Kidney tubule cell (primary cell): ENCODE measurements at places on chromosomes 2 and 18.

DNA sequence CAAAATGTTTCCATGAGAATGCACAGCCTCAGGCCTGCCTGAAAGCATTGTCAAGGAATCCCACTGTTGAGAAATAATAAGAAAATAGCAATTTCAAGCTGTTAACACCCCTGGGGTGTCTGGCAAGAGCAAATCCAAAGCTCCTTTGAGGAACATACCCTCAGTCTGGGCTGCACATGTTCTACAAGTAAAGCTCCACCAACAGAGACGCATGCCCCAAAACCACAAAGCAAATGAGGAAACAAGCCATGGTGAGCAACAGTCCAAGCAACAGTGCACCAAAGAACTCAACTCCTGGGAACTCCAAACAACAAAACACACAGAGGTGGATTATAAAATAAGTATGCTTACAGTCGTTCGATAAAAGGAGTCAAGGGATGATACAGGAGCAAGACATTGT, 40.3 kb downstream of the CYP27C1 start:
- no peak for DNase-seq

GRCh38 chr2:233813236-233814055, 35.3 kb downstream of the MROH2A start:
- DNase-seq = no peak

- DNase-seq = peak; percentile 81
Measured at GRCh38 chr2:26068602-26069298, 34.9 kb downstream of the RAB10 start.

DNA sequence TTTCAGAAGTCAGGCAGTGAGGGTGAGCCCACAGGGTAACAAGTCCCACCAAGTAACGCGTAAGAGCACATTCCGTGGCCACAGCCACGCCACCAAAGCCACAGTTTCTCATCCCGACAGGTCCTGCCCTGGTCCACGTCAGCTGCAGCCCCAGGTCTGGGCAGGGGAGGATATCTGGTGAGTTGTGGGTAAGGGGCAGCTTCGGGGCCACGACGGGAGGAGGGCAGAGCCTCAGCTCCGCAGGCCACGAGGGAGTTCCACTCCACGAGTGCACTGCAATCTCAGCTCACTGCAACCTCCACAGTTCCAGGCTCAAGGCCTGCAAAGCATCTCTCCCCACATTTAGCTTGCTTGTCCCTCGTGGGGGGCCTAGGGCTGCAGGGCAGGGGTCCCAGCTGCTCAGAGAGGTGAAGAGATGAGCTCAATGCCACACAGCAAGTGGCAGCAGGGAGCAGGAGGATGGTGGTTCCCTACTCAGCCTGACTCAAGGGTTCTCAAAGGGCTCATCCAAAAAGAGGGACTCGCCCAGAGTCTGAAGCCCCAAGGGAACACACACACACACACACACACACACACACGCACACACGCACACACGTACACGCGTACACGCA, 12.5 kb downstream of the SNORC start:
- DNase-seq = no peak

GRCh38 chr2:199462956-199463692, 5.4 kb upstream of the SATB2 start:
- peak; percentile 76 for DNase-seq

DNA sequence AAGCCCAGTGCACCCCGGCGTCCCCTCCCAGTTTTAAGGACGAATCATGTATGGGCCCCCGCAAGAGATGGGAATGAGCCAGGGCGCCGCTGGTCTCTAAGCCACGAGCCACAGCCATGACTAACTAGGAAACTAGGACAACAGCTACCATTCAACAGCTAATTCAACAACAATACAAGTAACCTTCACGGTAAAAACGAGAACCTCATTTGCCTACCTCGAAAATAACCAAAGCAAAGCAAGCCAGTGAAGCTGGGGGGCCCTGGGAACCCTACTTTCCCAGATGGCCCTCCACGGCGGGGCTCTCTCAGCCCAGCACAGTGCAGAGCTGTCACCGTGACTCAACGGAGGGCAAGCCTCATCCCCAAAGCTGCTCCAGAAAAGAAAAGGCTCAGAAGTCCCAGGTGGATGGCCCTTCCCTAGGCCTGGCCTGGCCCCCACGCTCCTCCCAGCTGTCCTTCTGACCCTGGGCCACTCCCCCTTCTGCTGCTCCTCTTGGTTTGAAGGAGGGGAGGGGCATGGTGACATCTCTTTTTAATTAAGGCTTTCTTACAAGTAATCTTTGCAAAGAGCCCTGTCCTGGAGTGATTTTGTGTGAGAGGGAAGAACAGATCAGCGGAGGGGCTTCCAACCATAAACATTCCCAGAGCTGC, 126.3 kb downstream of the HDAC4 start:
- DNase-seq = no peak

DNA sequence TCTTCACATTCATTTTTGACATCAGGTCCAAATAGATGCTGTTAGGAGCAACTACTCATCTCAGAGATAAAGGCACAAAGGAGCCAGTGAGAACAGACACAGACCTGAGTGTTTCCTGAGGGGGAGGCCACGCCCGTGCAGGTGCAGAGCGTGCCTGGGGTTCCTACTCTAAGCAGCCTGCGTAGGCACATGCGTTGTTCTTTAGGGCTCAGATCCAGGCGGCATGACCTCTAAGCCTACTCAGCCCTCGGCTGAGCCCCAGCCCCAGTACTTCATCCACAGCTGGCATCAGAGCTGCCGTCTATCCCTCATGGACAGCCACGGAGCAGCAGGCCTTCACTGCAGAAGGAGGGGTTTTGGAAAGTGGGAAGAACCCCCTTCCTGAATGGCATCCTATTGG, 54.9 kb upstream of the PXDN start:
- no peak for DNase-seq

- peak; percentile 90 for DNase-seq
Measured at GRCh38 chr18:58522132-58522531, 106.8 kb downstream of the ALPK2 start.

GRCh38 chr2:169366066-169366465, 3.7 kb upstream of the LRP2 start:
- peak; percentile 29 for DNase-seq

GRCh38 chr2:216754812-216755211, 59.5 kb upstream of the IGFBP5 start:
- no peak for DNase-seq

GRCh38 chr18:48033790-48034650, 103.6 kb upstream of the SMAD2 start:
- no peak for DNase-seq

GRCh38 chr18:77003316-77003715, 129.3 kb downstream of the MBP start:
- no peak for DNase-seq

DNA sequence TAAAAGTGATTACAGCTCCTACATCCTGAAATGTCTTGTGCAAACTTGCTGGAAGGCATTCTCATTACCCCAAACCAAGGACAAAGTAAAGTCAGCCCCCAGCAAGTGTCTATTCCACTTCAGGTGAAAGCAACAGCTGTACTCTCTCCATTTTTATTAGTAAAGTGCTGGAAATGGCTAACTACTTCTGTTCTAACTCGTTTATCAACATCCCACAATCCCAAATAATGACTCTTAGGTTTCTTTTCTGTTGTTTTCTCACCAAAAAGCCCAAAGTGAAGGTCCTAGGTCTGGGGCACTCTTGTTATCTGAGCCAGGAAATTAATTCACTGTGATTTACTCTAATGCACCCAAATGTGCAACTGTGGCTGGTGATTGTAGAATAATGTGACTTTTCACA, 105.7 kb downstream of the LRRC30 start:
- no peak for DNase-seq

- no peak for DNase-seq
Measured at GRCh38 chr2:199490049-199490448, 32.3 kb upstream of the SATB2 start.

GRCh38 chr2:227813562-227814353, at the start of gene CCL20:
Gene CCL20 (plus strand): TSS chr2:227813842. CDS start chr2:227813912, 70 bp downstream.
- peak; percentile 39 for DNase-seq

- no peak for DNase-seq
Measured at GRCh38 chr2:226721541-226721940, 78.1 kb downstream of the IRS1 start.

DNA sequence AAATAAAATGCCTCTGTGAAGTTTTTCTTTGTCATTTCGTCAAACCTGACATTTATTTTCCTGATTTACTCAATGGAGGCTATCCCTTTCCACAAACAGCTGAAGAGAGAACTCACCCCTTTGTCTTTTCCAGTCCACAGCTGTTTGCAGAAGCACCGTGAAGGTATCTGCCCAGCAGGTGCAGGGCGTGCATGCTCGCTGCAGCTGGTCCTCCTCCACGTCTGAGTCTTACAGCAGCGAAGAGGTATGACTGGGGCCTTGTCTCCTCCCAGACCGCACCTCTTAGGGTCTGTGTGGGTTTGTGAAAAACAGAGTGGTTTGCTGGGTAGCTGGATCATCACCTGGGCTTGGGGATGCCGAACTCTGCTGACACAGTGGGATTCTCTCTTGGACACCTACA, 9.7 kb downstream of the SPP2 start:
- no peak for DNase-seq

- DNase-seq = peak; percentile 81
Measured at GRCh38 chr2:10283106-10284062, 19.3 kb upstream of the HPCAL1 start.

- DNase-seq = no peak
Measured at GRCh38 chr2:66427300-66427699, 7.6 kb upstream of the MEIS1 start.

- peak; percentile 98 for DNase-seq
Measured at GRCh38 chr2:54903736-54904554, 146.3 kb downstream of the RTN4 start.

DNA sequence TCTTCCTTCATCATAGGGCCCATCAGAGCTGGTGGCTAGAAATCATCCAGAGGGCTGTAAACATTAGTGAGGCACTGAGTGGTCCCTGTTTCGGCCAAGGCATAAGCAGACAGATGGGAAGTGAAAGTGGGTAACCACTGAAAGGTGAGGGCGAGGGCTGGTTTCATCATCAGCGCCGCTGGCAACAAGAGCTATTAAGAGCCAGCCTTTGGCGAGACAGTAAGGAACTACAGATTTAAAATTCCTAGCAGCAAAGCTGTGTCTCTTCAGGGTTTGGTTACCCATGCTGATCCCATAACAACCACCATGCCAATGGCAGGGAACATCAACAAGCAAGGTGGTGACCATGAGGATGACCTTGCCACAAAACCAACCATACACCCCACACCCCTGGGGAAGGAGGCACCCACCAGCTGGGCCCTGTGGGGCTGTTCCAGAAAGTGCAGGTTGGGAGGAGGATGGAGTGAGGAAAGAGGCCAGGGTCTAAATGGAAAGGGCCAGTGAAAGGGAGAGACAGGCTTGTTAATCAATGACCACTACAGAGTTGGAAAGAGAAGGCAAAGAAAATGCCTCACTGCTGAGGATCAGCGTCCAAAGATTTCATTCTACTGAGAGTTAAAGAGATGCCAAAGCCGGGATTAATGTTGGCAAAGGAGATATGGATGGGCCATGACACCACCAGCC, 9.0 kb upstream of the SLC20A1 start:
- no peak for DNase-seq

DNA sequence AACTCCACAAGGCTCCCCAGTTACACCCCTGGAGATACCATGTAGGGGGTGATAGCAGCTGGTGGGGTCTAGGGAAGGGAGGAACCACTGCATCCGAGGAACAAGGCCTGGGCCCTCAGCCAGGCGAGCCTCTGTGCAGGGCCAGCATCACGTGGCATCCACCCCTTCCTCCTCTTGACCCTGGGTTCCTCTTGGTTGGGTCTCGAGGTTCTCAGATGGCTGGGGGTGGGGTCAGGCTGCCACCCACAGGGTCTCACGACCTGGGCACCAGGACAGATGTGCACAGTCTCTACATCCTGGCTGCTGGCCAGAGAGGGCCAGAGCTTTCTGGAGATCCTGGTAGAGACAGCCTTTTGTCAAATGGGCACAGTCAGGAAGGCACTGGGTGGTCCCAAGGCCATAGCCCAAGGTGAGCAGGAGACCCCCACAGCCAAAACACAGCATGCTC, 10.4 kb downstream of the HS6ST1 start:
- no peak for DNase-seq

GRCh38 chr2:223107825-223108224, 55.8 kb downstream of the KCNE4 start:
- DNase-seq = no peak

DNA sequence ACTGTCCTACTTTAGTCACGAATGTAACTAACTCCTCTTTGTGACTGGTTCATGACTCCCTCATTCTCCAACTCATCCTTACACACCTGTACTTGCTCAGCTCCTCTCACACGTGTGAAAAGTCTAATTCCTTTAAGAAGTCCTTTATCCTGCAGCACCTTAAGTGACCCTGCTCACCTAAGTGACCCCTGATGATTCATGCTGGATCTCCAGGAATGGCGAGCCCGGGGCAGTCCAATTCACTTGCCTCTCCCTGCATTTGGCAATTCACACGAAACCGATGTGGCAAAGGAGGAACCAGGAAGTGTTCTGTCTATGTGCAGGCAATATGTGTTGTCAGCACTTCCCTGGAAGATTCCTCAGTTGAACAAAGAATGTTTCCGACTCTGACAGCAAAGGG, 189.8 kb upstream of the NABP1 start:
- DNase-seq = peak; percentile 74

DNA sequence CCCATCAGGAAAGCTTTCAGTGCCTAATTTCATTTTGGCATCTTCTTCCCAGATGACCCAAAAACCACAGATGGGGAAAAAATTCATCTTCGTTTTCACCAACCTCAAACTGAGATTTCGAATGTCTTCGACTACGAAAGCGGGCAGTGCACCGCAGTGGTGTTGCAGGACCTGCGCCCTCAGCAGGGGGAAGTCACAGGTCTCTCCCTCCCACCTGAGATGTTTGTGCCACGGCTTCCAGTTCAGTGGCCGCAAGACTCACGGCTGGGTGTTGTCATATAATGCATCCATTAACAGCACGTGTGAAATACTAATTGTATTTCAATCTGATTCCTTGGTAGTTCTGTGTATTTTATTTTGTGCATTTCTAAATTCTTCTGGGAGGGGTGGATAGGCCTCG, 66.2 kb upstream of the SALL3 start:
- DNase-seq = no peak

GRCh38 chr2:168194784-168195522, 52.4 kb downstream of the STK39 start:
- DNase-seq = no peak

- DNase-seq = no peak
Measured at GRCh38 chr18:46289931-46290330, 185.7 kb downstream of the HAUS1 start.

DNA sequence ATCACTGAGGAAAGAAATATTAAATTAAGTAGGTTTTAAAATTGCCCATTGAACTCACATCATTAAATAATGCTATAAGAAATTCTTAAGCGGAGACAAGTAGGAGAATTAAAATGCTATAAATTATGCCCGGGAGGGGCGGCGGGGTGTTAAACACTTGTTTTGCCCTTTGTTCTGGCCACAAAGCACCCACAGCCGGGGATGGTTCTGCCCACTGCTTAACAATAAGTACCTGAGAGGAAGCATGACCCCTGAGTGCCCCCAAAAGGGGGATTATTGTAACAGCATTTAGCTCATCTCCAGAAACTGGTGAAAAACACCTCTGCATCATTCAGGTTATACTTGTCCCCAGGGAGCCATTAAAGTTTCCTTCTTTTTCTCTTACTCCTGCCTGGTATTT, 332.7 kb upstream of the POU3F3 start:
- peak; percentile 8 for DNase-seq

- no peak for DNase-seq
Measured at GRCh38 chr2:201313362-201313761, 43.8 kb downstream of the FLACC1 start.

GRCh38 chr2:240520974-240521350, 36.8 kb downstream of the ANKMY1 start:
- no peak for DNase-seq
